ENCODE measurements at places on chromosomes 3 and 15. TPM values are rescaled to one million over a fixed set of nuclear protein-coding genes. Genes with fewer than 3 reads are reported as not detected.
A peak's percentile ranks its signal among the peaks of the same experiment; 100 is the strongest.

A4GNT gene
- not detected for polyA plus RNA-seq

SACM1L gene
- 11.2 TPM for polyA plus RNA-seq

PRSS50 gene
- polyA plus RNA-seq = not detected

PRR20G gene
- not detected for polyA plus RNA-seq

SUSD5 gene
- polyA plus RNA-seq = 0.97 TPM

CCDC54 gene
- not detected for polyA plus RNA-seq

PSTPIP1 gene
- 0.69 TPM for polyA plus RNA-seq

GPR87 gene
- 2.3 TPM for polyA plus RNA-seq

SLC25A38 gene
- polyA plus RNA-seq = 34.9 TPM

GRCh38 chr15:47673232-47673761 is 44.0 kb upstream of the SEMA6D start:
- DNase-seq = peak; percentile 31
- H3K27ac ChIP-seq = no peak overlapping the region
- H3K27me3 ChIP-seq = no peaks in the 10 kb centered on the region
- no peaks in the 10 kb centered on the region for H3K36me3 ChIP-seq
- no peak overlapping the region for H3K4me3 ChIP-seq

DNA sequence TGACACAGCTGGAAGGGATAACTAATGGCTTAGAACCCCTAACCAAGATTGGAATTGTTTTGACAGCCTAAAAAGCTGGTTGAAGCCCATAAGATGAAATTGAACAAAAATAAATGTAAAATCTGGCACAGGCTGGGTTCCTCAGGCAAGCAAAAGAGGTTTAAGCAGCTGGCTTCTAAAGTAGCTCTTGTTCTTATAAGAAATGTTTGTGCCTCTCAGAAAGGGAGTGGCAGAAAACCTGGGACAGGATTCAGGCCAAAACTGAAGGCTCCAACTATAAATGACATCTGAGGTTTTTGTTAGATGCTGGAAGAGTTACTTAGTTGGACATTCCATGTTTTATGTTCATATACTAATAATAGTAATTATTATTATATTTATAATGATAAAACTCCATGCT is 378.3 kb downstream of the CNTN4 start:
- no peaks in the 10 kb centered on the region for H3K36me3 ChIP-seq
- H3K27ac ChIP-seq = no peak overlapping the region
- DNase-seq = no peak
- H3K27me3 ChIP-seq = no peaks in the 10 kb centered on the region
- no peak overlapping the region for H3K4me3 ChIP-seq

DNA sequence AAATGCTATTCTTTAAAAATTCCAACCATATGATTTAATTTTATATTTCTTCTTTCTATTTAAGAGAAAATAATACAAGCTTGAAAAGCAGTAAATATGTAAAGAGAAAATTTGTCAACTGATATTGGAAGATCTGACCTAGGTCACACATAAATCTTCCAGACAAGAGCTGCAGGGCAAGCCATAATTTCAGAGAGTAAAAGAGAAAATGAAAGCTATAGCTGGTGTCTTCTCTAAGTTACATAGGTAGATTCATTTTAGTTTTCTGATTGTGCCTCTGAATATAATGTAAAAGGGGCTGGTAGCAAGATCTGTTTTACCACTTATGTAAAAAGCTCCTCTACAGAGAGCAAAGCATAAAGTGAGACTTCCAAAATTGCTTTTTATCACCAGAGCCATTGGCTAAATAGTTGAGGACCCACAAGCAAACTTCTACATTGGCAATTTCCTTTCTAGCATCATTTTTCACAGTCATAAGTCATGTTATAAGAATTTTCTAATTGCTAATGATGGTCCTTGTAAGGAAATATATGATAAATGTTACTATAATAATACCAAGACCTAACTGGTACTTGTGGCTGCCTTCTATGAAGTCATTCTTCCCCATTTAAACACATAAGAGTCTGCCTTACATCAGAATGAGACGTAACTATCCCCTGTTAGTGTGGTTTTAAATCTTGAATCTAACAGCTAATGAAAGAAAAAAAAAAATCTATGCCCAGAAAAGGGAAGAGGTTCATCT is 80.8 kb upstream of the SKOR1 start:
- H3K4me3 ChIP-seq = no peak overlapping the region
- peaks cover 4% of the 10 kb centered on the region for H3K36me3 ChIP-seq
- H3K4me1 ChIP-seq = peaks cover 2% of the 10 kb centered on the region
- no peak overlapping the region for H3K27ac ChIP-seq
- no peak for DNase-seq
- H3K27me3 ChIP-seq = no peaks in the 10 kb centered on the region

- peaks cover 23% of the 10 kb centered on the region for H3K27me3 ChIP-seq
- no peak overlapping the region for H3K4me3 ChIP-seq
- no peak overlapping the region for H3K27ac ChIP-seq
Observed at GRCh38 chr3:11001020-11001657, 8.6 kb downstream of the SLC6A1 start.

DNA sequence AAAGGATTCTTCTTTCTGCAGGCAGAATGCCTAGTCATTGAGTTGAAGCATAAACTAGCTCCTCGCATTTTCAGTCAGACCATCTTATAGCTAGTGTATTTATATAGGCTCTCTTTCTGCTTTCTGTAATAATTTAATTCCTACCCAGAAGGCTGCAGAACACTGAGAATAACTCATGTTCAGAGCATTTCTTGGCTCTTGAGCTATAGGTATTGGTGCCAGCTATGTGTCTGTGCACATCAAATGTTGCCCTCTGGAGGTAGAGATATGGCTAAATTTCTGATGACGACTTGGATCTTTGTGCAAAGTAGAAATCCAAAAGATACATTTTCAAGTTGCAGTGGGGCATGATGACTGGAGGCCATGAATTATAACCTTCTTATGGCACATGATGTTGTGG is 336.2 kb upstream of the TPM1 start:
- H3K27me3 ChIP-seq = no peaks in the 10 kb centered on the region
- no peaks in the 10 kb centered on the region for H3K4me1 ChIP-seq
- H3K36me3 ChIP-seq = peaks cover 16% of the 10 kb centered on the region
- H3K4me3 ChIP-seq = no peak overlapping the region
- H3K27ac ChIP-seq = no peak overlapping the region

- peaks cover 7% of the 10 kb centered on the region for H3K4me1 ChIP-seq
- H3K36me3 ChIP-seq = peaks cover 19% of the 10 kb centered on the region
- H3K4me3 ChIP-seq = no peak overlapping the region
- H3K27ac ChIP-seq = no peak overlapping the region
- no peaks in the 10 kb centered on the region for H3K27me3 ChIP-seq
- DNase-seq = no peak
Observed at GRCh38 chr3:126447456-126448106, 28.1 kb downstream of the ZXDC start.

DNA sequence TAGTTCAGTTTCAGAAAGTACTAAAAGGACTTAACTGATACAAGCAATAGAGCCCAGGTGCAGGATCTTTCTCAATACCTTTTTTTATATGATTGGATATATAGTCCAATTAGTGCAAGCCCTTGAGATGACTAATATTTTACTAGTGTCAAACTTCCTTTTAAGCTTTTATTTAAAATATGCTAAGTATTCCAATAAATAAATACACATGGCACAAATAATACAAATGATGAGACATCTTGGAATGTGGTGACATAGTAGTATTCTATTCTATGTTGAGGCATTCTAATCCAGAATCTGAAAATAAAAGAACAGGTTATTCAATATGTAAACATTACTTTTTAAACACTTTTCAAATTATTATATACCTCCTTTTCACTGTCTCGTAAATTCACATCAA is 670.0 kb downstream of the SI start:
- H3K4me1 ChIP-seq = no peaks in the 10 kb centered on the region
- no peak overlapping the region for H3K27ac ChIP-seq
- no peak for DNase-seq
- H3K36me3 ChIP-seq = no peaks in the 10 kb centered on the region

DNA sequence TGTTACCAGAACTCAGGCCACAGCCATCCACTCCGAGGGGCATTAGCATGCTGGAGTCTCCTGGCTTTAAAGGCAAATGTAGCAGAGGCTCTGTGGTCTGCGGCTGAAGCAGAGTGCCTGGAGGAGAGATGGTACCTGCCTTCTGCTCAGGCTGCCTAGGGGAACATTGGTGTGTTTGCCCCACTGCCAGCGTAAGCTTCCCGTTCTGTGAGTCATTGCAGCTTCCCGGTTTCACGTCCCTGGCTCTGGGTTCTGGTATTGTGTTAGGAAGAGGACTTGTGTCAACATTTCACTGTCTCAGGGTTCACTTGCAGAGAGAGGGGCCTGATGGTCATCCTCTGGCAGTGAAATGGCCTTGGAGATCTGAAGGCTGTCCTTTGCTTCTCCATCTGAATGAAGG is 1.8 kb downstream of the GASK1A start:
- DNase-seq = no peak
- no peaks in the 10 kb centered on the region for H3K4me1 ChIP-seq
- no peaks in the 10 kb centered on the region for H3K36me3 ChIP-seq
- peaks cover 17% of the 10 kb centered on the region for H3K27me3 ChIP-seq
- no peak overlapping the region for H3K4me3 ChIP-seq
- H3K27ac ChIP-seq = no peak overlapping the region

DNA sequence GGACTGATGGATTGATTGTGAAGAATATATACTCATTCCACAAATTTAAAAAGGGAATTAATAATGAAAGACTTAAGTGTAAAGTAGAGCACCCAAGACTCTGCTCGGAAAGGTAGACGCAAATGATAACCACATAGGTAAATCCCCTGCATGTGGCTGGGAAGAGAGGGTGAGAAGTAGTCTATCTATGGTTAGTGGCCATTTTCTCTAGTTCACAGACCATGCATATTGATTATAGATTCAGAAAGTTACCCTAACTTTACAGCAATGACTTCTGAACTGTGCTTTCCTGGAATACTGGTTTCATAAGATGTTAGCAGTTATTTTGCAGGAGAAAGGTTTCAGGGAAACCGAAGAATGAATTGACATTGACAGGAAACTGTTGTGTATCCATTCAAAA is 51.7 kb downstream of the CASR start:
- no peak overlapping the region for H3K4me3 ChIP-seq
- H3K27me3 ChIP-seq = peaks cover 19% of the 10 kb centered on the region
- H3K27ac ChIP-seq = no peak overlapping the region
- H3K36me3 ChIP-seq = no peaks in the 10 kb centered on the region
- H3K4me1 ChIP-seq = no peaks in the 10 kb centered on the region

GRCh38 chr3:196378146-196378841 is 40.1 kb upstream of the TM4SF19 start:
- no peak for DNase-seq
- no peak overlapping the region for H3K27ac ChIP-seq
- H3K27me3 ChIP-seq = no peaks in the 10 kb centered on the region
- peaks cover 18% of the 10 kb centered on the region for H3K36me3 ChIP-seq
- no peaks in the 10 kb centered on the region for H3K4me1 ChIP-seq

DNA sequence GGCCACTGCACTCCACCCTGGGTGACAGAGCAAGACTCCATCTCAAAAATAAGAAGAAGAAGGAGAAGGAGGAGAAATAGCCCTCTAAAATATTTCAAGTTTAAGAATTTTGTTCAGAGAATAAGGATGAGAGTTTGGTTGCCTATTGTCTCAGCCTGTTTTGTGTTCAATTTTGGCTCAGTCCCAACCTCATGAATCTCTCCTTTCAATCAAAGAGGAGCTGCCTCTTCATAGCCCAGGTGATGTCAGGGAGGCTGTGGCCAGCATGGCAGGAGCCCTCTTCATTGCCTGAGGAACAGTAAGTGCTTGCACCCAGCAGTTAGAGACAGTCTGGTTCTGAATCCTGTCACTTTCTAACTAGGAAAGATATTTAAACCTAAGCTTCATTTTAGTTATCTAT is 55.0 kb downstream of the BDH1 start:
- no peak for DNase-seq
- H3K4me3 ChIP-seq = no peak overlapping the region
- H3K36me3 ChIP-seq = no peaks in the 10 kb centered on the region
- H3K27ac ChIP-seq = no peak overlapping the region

- no peaks in the 10 kb centered on the region for H3K36me3 ChIP-seq
- no peak overlapping the region for H3K27ac ChIP-seq
- DNase-seq = no peak
- no peak overlapping the region for H3K4me3 ChIP-seq
- H3K27me3 ChIP-seq = no peaks in the 10 kb centered on the region
Observed at GRCh38 chr3:141255846-141256261, 24.2 kb downstream of the PXYLP1 start.

- no peaks in the 10 kb centered on the region for H3K27me3 ChIP-seq
- no peaks in the 10 kb centered on the region for H3K4me1 ChIP-seq
- no peak overlapping the region for H3K4me3 ChIP-seq
- DNase-seq = no peak
Observed at GRCh38 chr3:9169956-9170850, 79.2 kb downstream of the SRGAP3 start.

GRCh38 chr3:188695241-188695640 is 476.5 kb upstream of the TPRG1 start:
- no peaks in the 10 kb centered on the region for H3K27me3 ChIP-seq
- no peak for DNase-seq
- H3K4me1 ChIP-seq = no peaks in the 10 kb centered on the region
- no peak overlapping the region for H3K4me3 ChIP-seq

DNA sequence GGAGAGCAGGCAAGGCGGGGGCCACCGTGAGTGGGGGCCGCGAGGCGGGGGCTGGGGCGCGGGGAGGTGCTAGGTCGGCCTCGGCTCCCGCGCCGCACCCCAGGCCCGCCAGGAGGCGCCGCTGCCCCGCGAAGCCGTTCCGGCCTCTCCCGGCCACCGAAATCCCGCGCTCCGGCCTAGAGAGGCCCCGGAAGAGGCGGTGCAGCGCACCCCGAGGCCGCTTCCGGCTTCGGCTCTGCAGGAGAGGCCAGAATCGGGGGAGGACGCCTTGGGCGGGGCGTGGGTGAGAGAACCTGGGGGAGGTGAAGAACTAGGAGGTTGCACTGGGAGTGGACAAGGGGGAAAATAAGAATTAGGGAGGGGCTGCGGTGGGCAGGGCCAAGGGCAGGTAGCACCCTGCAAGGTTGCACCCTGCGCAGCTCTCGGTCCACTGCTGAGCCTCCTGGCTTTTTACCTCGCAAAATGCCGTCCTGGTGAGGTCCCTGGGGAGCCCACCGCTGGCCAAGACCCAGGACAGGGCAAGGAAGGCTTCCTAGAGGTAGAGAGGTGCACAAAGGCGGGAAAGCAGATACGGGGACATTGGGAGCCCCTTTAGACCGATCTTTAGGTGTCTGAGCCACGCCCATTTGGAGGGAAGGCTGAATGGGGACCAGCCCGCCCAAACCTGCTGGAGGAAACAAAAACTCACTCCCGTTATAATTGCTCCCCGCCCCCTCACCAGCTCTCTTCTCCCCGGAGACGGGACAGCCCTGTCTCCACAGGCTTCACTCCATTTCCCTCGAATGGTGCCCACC is 8.4 kb upstream of the GNAI2 start:
- no peaks in the 10 kb centered on the region for H3K36me3 ChIP-seq
- peak overlapping the region; percentile 77 for H3K4me3 ChIP-seq
- peak overlapping the region; percentile 84 for H3K27ac ChIP-seq
- peak; percentile 96 for DNase-seq
- no peaks in the 10 kb centered on the region for H3K4me1 ChIP-seq

- no peaks in the 10 kb centered on the region for H3K4me1 ChIP-seq
- H3K36me3 ChIP-seq = no peaks in the 10 kb centered on the region
- H3K27me3 ChIP-seq = no peaks in the 10 kb centered on the region
- H3K27ac ChIP-seq = peak overlapping the region; percentile 93
Observed at GRCh38 chr3:38722781-38723568, 73.5 kb upstream of the SCN5A start.

All from SK-N-SH (cell line).